ENCODE measurements at places on chromosomes 12 and 14.

- peak; percentile 75 for ATAC-seq
Observed at GRCh38 chr14:35533357-35534207, at the start of gene INSM2. TSS of gene INSM2 (plus strand) at chr14:35534164. CDS start at chr14:35534253, 89 bp downstream.

DNA sequence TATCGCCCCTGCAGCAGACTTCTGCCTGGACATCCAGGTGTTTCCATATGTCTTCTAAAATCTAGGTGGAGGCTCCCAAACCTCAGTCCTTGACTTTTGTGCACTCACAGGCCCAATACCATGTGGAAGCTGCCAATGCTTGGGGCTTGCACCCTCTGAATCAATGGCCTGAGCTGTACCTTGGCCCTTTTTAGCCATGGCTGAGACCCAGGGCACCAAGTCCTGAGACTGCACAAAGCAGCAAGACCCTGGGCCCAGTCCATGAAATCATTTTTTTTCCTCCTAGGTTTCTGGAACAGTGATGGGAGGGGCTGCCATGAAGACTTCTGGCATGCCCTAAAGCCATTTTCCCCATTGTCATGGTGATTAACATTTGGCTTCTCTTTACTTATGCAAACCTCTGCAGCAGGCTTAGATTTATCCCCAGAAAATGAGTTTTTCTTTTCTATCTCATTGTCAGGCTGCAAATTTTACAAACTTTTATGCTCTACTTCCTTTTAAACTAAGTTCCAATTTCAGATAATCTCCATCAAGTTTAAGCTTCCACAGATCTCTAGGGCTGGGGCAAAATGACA lies 1445.8 kb upstream of the FLRT2 start:
- ATAC-seq = no peak

- ATAC-seq = peak; percentile 19
Observed at GRCh38 chr14:94685166-94685581, 73.0 kb downstream of the SERPINA3 start.

GRCh38 chr12:90280564-90281058 lies 572.0 kb upstream of the ATP2B1 start:
- ATAC-seq = peak; percentile 45

DNA sequence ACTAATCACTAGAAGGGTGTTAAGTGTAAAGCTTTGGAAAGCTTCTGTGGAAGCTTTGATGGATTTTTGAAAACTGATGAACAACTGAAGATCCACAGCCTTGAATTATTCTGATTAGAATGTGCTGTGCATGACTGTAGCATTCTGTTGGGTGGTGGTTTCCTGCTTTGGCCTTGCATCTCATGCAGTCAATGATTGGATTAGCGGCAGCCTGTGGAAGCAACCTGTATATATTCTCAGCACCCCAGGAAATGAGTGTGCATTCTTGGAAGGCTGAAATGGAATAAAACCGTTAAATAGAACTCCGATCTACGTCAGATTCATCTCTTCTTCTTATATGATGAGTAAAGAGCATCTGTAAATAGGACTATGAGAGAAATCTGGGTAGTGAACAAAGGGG lies 120.2 kb downstream of the SLC16A7 start:
- ATAC-seq = no peak

- ATAC-seq = no peak
Observed at GRCh38 chr12:44960856-44961255, 84.7 kb upstream of the NELL2 start.

GRCh38 chr12:66563220-66563619 lies 115.7 kb downstream of the GRIP1 start:
- no peak for ATAC-seq

GRCh38 chr12:27207615-27208413 lies 36.3 kb upstream of the STK38L start:
- ATAC-seq = no peak

DNA sequence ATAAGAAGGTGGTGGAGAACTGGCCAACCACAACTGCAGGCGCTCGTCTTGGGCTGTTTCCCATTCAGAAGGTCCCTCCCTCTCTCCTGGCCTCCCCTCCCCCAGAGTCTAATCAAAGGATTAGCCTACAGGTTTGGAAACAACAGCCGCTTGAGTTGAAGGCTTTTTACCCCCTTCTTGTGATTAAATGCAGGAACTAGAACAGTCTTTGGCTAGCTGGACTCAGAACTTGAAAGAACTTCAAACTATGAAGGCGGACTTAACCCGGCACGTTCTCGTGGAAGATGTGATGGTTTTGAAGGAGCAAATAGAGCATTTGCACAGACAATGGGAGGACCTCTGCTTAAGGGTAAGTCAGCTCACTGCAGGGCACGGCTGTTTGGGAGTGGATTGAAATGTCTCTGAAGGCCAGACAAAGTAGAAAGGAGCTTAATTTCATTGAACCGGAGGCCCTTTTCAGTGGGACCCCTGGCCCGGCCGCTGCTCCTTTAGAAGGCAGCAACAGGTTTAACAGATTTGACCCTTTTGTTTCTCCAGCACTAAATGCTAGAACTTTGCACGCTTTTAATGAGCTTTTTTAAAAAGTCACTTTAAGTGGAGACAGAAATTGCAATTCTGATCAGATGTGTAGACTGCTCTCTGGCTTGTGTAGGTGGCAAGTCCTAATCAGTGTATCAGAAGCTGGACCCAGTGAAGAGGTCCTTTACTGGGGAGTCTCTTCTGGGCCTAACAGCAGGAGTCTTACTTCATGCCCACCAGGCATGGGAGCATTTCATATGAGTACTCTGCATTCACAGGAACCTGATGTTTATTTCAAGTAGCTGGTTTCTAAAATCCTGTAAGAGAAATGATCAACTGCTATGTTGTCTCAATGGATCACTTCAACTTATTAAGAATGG lies 107.7 kb downstream of the ESR2 start:
- ATAC-seq = no peak

- ATAC-seq = no peak
Observed at GRCh38 chr12:123363390-123363739, 1.3 kb downstream of the SBNO1 start.

DNA sequence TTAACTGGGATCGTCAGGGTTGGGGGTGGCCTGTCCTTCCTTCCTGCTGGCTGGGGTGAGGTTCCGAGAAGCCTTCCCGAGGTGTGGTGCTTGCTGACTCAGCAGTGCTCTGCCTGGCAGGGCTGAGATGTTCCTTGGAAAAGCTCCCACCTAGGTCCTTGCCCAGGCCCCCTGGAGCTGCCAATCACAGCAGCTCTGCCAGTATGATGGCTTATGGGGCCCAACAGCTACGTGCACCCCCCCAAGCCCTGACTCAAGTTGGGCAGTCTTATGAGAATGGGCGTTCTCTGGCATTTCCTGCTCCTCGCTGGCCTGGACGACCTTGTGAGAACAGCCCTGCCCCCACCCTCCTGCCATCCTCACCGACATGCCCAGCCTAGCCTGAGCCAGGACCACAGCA lies 292.2 kb upstream of the CRY1 start:
- ATAC-seq = peak; percentile 91

- no peak for ATAC-seq
Observed at GRCh38 chr12:16218934-16219751, 58.3 kb downstream of the SLC15A5 start.

DNA sequence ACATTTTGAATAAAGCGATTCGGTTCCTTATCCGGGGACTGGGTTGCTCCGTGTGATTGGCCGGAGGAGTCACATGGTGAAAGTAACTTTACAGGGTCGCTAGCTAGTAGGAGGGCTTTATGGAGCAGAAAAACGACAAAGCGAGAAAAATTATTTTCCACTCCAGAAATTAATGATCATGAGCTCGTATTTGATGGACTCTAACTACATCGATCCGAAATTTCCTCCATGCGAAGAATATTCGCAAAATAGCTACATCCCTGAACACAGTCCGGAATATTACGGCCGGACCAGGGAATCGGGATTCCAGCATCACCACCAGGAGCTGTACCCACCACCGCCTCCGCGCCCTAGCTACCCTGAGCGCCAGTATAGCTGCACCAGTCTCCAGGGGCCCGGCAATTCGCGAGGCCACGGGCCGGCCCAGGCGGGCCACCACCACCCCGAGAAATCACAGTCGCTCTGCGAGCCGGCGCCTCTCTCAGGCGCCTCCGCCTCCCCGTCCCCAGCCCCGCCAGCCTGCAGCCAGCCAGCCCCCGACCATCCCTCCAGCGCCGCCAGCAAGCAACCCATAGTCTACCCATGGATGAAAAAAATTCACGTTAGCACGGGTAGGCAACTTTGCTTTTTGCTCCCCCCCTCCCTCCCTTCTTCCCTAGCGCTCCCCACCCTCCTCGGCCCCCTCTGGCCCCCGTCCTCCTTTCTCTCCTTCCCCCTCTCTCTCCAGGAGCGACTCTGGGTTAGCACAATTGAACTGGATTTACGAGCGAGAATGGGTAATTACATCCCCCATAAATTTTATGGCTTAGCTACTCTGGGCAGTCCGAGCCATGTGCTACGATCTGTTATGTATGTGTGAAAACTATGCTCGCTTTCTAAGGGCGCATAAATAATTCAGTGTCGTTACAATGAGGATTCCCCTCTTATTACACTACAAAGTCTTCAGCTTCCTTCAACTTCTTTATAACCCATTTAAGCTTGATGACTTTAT lies at the start of gene HOXC4:
TSS of gene HOXC4 (plus strand) at position 85 of the 991 bp plus-strand sequence. CDS start at position 173, 88 bp downstream.
- peak; percentile 41 for ATAC-seq

Measured in esophagus mucosa (tissue), 1 donor.